Stimulated activated CD8-positive, alpha-beta memory T cell treated with anti-CD3 and anti-CD28 coated beads, Interleukin-7, amount 100 ng/mL, for 1 hour (primary cell): ENCODE measurements at places on chromosomes 5 and 9.

GRCh38 chr5:177296581-177296980, 6.9 kb downstream of the RAB24 start:
- no peak for DNase-seq

- DNase-seq = peak; percentile 55
These were observed 45.9 kb downstream of the PRRT1B start for GRCh38 chr9:131590907-131591844.

GRCh38 chr5:179793468-179794139, at the start of gene LTC4S:
TSS of gene LTC4S (plus strand) at chr5:179793986. CDS start at chr5:179794081, 95 bp downstream.
- no peak for DNase-seq

DNA sequence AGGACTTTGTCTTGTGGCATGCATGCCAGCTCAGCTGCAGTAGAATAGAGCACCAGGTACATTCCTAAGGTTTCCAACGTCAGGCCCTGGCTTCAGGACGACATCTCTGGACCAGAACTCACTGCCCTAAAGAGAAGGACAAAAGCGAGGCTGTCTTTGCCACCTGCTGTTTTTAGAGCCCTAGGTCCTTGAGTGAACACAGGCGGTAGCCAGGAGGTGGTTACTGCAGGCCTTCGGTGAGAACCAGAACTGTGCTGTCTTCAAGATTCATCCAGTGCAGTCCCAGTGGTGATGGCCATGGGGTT, 288.9 kb upstream of the CDH18 start:
- DNase-seq = no peak

DNA sequence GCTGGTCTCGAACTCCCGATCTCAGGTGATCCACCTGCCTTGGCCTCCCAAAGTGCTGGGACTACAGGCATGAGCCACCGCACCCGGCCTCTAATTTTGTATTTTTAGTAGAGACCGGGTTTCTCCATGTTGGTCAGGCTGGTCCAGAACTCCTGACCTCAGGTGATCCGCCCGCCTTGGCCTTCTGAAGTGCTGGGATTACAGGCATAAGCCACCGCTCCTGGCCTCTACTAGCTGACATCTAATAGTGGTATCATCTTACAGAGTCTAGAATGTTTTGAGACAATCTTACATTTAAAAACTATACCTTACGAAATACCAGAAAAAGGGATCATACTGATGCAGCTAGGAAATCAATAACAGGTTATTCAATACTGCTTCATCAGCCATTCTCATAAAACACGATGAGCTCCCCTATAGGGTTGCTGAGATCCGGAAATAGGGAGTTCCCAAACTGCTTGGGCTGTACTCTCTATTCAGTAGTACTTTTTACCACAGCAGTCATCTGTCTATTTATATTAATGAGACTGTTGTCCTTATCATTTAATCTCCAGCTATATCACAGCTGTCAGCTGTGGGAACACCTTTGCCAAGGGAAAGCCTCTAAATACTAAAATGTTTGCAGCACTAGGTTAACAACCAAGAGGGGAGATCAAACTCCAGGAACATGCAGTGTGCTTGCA, 8.1 kb upstream of the UBE2D2 start:
- no peak for DNase-seq

GRCh38 chr5:154714266-154714986, 40.8 kb upstream of the LARP1 start:
- DNase-seq = no peak

- DNase-seq = no peak
These were observed 165.8 kb upstream of the CDH6 start for GRCh38 chr5:31027721-31028120.

DNA sequence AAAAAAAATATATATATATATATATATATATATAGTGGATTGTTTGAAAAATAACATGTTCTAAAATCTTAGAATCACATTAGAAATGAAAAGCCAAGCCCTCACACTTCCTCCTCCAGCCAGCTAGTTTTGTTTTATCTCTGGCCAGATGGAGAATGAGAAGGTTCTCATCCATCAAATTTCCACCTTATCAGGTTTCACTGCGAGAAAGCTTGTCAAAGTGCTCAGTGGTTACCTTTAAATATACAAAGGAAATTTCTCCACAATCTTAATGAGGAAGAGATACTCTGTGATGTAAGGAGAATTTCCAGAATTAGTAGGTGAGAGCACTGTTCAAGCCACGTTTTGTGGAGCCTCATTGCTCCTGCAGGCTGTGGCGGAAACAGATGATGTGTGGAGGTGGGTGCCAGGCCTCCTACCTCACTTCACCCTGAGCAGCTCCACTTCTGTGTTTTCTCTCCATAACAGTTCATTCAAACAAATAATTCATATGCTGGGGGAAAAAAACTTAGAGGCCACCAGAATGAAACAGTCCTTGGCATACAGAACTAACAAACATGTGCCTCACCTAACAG, 71.9 kb downstream of the CDK5RAP2 start:
- no peak for DNase-seq

- no peak for DNase-seq
These were observed 202.9 kb downstream of the MCTP1 start for GRCh38 chr5:95081982-95082381.

DNA sequence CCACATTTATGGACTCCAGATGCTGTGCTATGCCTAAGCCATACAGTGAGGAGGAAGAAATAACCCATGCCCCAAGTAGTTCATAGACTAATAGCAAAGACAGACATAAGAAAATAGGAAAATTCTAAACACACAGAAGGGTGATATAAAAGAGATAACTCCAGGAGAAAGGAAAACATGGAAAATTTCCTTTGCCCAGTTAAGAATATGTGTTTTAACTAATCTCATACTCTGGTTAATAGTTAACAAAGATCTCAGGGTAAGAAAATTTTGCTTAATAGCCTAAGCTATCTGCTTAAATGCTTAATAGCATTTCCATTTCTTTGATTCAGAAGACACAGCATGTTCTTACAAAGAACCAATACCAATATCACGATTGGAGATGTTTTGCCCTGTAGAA, 358.0 kb downstream of the MSX2 start:
- DNase-seq = no peak

DNA sequence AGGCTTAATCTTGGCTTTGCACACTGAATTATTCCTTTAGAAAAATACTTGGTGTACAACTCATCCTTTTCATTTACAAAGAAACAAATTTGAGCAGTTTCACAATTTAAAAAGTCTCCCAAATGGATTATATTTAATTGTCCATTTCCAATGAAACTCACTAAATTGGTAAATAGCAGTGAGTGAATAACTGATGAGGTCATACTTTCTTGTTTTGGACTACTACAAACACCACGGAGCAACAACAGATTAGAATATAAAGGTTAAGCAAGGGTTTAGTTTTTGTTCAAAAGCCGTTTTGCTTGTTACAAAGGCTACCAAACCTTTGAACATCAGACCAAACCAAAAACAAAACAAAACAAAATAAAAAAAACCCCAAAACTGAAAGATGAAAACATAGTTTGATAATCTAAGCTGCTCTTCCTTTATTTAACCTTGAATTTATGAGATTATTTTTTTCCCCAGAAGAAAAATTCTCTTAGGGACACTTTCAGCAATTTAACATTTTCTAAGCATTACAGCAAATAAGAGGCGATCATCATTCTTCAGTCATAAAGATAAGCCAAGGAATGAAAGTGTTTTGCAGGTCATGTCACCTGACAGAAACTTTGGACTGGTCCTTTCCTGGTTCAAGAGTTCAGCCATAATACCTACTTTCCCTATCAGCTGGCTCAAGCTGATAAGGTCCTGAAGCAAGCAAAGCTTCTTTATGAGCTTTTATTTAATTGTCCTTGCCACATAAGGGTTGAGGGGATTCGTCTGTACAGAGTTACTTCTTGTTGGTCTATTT, 99.7 kb upstream of the CDKN2B start:
- DNase-seq = no peak

- no peak for DNase-seq
These were observed 13.4 kb downstream of the WNT8A start for GRCh38 chr5:138096997-138097828.

GRCh38 chr9:112664531-112664930, 53.4 kb downstream of the INIP start:
- no peak for DNase-seq
